Anterior cingulate cortex (tissue), 58 donors: ENCODE measurements at places on chromosomes 5 and 9.

- no peak for DNase-seq
These were observed 15.9 kb downstream of the ADAMTSL1 start for GRCh38 chr9:18489861-18490260.

DNA sequence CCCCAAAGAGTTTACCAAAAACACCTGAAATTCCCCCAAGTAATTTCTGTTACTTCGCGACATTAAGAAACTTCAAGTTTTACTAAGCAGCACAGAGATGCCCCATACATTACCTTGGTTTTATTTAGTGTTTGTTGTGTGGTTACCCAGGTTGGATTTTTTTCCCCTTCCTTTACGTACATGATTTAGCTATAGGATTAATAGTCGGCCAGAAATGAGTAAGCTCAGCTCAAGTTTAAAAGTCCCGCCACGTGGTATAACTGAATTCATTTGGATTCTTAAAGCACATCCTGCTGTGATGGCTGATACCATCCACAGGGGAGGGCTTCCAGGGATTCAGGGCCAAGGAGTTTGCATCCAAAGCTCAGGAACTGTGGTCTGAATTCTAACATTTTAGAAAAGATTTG is 75.9 kb downstream of the DAP start:
- no peak for DNase-seq

DNA sequence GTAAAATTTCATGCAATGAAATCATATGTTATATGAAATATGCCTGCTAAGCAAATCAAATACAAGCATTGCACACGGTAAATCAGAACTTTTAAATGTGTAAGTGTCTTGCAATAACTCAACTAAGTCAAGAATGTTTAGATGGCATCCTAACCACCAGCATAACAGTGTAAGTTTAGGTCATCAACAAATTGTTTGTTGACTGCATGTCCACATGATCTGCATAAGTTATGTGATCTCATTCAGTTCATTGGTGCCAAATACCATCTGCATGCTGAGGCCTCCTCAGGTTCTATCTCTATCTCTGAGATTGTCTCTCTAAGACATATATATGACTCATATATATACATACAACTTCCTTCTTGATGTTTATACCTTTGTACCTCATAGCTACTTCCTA is 159.6 kb upstream of the STK32A start:
- DNase-seq, result no peak

GRCh38 chr5:73230264-73231245 is 57.6 kb downstream of the TMEM174 start:
- DNase-seq, result no peak
